ENCODE measurements at places on chromosomes 6 and 20. TPM values are rescaled to one million over a fixed set of nuclear protein-coding genes. Genes with fewer than 3 reads are reported as not detected.

GHRH gene
- not detected for total RNA-seq

PSORS1C2 gene
- not detected for total RNA-seq

PROKR2 gene
- not detected for total RNA-seq

DNA sequence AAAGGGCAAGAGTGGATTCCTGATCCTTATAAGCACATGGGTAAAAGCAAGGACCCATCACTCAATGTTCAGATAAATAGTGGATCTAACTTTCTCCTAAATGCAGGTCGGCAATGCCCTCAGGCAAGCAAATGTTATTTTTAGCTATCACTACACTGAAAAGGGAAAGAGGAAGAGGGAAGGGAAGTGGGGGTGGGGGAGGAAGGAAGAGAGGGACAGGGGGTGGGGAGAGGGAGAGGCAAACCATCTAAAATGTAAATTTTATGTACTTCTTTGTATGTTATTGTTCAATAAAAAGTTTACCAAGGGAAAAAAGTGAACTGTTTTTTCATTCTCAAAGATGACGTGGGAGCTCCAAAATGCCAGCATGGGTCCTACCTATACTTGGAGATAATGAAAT is 44.2 kb downstream of the CHD6 start:
- DNase-seq = no peak

DNA sequence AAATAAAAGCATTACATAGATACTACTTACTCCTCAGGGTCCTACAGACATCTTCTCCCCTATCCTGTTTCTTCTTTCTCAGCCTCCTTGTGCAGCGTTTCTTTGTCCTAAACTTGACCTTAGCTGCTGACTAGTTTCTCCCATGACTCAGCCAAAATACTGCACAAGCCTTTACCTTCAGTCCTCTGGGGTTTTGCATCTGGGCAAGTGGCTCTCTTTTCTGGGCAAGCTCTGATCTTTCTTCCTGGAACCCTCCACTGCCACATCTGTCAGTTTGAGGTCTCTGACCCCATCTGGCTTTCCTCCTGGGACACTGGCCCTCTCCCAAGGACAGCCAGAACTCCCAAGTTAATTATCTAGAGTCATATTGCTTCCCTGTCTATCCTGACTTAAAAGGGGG is 838.4 kb downstream of the DHX35 start:
- no peak for DNase-seq

DNA sequence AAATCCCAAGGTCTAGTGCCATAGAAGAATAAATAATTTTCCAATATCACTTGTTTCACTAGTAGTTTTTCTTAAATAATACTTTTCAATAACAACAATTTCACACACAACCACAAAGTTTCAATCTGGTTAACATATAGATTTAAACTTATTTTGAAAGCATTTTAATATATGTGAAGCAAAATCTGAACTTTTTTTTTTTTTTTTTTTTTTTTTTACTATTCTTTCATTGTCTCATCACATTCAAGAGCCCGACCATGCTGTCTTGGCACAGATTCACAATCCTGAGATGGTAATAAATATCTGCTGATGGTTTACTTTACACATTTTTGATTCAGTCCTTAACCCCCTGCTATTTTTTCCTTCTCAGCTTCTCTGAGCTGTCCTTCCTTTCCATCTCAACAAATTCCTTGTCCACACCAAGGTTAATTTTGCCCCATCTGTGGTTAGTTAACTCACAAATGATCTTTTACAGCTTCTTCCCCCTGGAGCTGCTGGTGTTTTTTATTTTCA is 262.8 kb downstream of the TMEM242 start:
- DNase-seq = no peak

DNA sequence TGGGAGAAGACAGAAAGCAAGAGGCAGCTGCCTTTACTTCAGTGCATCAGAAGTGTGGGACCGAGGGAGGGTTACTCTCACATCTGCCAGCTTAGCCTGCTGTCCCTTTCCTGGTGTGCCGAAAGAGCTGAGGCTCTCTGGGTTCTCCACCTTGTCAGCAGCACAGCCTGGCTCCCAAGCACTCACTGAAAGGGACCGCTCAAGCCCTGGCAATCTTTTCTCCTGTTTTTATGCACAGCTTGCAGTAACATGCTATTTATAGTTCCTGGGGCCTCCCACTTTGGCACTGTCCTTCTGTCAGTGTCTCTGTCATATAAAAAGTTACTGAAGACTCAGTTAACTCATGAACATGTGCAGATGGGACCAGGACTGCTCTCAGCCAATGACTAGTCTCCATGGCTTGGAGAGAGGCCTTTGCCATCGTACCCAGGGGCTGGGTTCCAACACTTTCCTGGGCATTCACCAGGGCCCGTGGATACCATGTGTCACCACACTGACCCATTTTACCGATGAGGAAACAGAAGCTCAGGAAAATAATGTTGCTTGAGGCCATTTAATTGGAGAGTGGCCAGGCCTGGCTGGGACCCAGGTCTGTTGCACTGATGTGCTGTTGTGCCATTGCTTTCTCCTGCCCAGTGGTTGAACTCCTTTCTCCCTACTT is 46.2 kb downstream of the PANK2 start:
- peak; percentile 32 for DNase-seq

DNA sequence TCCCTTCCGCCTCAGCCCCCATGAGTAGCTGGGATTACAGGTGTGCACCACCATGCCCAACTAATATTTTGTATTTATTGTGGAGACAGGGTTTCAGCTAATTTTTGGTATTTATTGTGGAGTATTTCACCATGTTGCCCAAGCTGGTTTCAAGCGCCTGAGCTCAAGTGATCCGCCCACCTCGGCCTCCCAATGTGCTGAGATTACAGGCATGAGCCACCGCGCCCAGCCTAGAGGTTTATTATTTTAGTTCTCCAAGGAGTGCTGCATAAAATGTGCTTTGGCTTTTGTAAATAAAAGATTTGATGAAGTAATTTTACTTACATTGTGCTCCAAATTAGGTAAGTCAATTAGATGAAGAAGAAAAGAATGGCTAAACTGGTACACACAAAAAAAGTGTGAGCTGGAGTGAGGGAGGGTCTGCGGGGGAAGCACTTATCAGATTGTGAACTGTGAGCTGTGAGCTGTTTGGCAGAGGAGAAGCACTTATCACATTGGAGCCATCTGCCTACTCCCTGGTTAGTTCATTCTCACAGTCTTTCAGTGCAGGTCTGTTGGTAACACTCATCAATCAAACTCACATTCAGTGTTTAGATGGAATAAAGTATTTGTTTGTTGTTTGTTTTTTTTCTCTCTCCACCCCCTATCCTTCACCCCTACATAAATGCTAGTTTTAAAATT is 398.0 kb downstream of the EPHA7 start:
- DNase-seq = no peak

GRCh38 chr6:166541876-166542579 is 44.5 kb downstream of the RAMACL start:
- DNase-seq = no peak

All from body of pancreas (tissue), 4 donors.